ENCODE measurements at places on chromosomes 7 and 10.

DNA sequence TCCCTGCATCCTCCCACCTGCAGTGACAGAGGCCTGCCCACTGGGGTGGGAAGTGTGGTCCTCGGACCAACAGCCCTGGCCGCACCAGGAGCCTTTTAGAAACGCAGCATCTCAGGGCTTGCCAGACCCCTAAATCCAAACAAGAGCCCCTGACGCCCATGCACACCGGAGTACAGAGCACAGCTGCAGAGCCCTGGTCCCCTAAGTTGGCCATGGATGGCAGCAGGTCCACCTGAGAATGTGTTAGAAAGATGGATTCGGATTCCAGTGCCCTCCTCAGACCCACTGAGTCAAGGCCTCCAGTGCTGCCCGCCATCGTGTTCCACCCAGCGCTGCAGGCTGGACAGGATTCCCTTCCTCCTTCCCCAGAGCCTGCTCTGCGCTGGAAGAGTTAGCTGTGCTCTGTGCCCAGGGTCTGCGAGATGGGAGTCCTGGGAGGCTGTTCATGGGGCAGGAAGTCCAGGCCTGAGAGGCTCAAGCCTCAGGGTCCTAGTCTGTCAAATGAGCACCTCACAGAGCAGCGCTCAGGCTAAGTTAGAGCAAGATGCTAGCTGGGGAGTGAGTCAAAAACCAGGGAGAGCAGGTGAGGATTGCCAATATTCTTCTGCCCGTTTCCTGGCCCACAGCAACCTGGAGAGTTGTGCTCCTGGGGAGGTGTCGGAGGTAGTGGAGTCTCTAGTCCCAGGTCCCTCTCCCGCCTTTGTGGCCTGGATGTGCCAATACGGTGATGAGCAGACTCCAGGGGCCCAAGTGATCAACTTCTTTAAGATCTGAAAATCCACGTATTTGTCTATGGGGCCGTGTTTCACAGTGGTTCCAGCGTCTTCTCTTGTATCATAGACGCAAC lies 95.9 kb upstream of the GPR26 start:
- no peak for DNase-seq

- no peak for DNase-seq
Observed at GRCh38 chr10:12469345-12469744, 120.0 kb downstream of the CAMK1D start.

GRCh38 chr7:93601363-93601762 lies 26.8 kb upstream of the CALCR start:
- DNase-seq, result no peak

DNA sequence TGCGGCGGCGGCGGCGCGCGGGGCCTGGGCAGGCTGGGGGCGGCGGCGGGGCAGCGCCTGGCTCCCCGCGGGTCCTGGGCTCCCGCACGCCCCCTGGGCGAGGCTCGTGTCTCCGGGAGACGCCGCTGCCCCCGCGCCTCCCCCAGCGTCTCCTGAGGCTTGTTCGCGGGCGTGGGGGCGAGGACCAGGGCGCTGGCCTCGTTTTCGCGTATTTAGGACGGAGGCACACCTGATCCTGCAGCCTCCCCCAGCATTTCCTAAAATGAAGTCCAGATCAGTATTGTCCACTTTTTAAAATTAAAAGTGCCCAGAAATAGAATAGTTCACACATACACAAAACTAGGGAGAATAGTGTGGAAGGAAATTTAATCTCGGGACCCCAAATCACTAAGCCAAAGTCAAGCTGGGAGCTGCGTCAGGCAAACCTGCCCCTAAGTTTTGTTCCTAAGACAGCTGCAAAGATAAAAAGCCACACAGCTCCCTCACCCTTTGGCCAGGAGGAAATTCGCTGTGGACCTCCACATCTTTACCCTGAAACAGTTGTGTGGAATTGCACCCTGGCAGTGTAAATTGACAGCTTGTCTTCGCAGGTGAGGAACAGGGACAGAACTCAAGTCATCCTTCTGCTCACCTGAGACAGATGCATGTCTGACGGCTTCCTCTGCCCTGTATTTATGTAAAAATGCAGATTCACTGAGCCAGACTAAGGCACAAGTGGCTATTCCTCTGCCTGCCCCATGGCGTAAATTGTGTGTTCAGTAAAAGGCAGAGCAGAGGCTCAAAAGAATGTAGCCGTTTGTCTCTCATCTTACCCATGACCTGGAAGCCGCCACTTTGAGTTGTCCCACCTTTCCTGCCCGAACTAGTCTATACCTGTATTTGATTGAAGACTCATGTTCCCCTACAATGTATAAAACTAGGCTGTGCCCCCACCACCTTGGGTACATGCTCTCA lies 740 bp downstream of the GALNT11 start:
- DNase-seq, result no peak

GRCh38 chr10:98790817-98791216 lies 344.1 kb upstream of the HPS1 start:
- no peak for DNase-seq

DNA sequence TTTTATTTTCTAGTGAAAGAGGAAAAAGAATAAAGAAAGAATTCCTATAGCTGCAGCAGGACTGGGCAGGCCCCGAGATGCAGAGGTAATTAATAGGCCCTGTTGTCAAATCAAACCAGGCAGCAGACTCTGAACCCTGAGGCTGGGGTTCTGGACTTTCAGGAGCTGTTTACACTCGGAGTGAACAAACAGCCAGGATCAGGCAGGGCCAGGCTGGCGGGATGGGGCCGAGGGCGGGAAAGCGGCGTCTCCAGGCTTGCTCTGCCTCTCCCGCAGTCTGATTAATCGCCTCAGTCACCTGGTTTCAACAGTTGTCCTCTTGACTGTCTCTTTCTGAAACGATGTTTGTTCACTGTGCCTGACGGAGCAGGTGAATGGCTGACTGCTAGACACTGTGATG lies 675.4 kb upstream of the FOXK1 start:
- DNase-seq, result no peak

DNA sequence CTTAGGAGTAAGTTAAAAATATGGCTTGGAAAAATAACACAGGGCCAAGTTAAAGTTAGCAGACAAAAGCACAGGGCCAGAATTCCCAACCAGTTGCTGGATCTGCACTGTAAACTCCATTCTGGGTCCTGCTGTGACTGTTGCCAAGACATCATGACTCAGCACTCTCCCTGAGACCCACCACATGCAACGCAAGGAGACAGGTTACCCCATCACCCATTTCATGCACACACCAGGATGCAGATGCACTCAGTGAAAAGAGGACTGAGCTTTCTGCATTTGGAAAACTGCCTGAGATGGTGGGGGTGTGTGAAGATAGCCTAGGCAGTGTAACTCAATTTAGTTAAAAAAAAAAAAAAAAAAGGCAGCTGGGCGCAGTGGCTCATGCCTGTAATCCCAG lies 97.6 kb upstream of the ZNF438 start:
- no peak for DNase-seq

- no peak for DNase-seq
Observed at GRCh38 chr10:27820637-27821036, 75.0 kb upstream of the MKX start.

GRCh38 chr10:3527869-3528268 lies 257.1 kb downstream of the KLF6 start:
- DNase-seq, result no peak

DNA sequence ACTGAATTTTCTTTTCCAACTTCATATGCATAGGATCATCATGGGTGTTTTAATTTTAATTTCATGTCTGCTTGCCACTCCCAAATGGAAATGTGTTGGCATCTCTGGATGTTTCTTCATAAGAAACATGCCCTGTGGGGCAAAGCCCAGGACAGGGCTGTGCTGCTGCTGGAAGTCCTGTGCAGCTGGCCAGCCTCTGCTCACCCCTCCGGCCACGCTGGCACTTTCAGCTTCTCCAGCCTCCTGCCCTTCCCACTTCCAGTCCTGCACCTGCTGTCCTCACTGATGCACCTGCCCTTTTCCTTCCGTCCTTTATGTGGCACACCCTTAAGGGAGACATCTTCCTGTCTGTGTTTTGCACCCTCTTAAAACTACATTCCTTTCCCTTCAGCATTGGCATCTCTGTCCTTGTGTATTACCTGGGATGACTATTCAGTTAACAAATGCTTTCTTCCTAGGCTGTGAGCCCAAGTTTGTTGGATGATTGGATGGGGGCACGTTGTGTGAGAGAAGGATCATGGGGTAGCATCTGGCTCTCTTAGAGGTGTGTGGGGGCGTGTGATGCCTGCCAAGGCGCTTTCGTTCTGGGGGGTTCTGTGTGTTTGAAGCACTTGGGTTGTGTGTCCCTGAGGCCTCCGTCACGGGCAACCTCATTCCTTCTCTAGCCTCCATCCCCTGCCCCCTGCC lies 56.8 kb downstream of the TCF7L2 start:
- DNase-seq, result no peak

DNA sequence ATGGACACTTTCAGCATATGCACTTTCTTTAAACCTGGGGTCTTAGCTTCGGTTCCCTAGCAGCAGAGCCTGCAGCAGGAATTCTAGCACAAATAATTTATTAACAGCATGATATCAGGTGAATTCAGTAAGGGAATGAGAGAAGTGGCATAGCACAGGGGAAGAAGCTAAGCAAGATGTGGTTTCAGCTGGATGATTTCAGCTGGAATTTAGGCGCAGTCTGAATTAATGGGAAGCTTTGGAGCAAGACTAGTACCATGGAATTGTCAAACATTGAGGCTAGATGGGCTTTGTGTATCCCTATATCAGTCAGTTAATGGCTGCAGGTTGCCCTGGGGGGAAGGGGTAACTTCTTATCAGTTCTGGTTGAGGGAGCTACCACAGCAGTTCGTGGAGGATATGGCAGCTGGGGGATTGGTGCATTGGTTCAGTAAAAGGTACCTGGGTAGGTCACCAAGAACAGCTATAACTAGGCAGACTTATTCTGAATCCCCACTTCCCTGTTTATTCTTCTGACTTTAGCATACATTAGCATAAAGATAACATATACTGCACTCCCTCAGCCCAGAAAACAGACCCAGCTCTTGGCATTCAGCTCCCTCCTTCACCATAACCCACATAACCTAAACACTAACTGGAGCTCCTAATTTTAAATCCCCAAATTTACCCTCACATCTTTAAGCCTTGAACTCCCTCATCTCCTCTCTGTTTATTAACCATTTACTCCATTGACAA lies 46.8 kb upstream of the NAMPT start:
- DNase-seq, result no peak

- DNase-seq, result no peak
Observed at GRCh38 chr7:155590215-155591018, 44.1 kb upstream of the CNPY1 start.

GRCh38 chr7:41491308-41491707 lies 211.6 kb downstream of the INHBA start:
- DNase-seq, result no peak

DNA sequence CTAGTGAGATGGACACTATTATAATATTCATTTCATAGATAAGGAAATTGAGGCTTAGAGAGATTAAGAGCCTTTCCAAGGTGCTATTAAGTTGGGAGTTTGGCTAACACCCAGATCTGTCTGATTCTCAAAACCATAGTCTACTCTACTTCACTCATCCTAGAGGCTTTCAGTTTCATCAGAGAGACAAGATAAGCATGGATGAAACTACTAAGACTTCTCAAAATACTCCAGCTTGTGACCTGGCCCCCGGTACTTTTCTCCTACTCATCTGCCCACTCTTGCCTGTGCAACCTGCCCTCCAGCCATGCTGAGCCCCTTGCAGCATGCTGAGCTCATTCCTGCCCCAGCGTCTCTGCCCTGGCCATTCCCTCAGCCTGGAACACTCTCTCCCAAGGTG lies 12.2 kb upstream of the SLC35B4 start:
- DNase-seq, result no peak

- DNase-seq, result no peak
Observed at GRCh38 chr10:69333205-69333604, 54.9 kb downstream of the HK1 start.

GRCh38 chr7:156516791-156517378 lies 123.7 kb upstream of the RNF32 start:
- DNase-seq, result no peak

DNA sequence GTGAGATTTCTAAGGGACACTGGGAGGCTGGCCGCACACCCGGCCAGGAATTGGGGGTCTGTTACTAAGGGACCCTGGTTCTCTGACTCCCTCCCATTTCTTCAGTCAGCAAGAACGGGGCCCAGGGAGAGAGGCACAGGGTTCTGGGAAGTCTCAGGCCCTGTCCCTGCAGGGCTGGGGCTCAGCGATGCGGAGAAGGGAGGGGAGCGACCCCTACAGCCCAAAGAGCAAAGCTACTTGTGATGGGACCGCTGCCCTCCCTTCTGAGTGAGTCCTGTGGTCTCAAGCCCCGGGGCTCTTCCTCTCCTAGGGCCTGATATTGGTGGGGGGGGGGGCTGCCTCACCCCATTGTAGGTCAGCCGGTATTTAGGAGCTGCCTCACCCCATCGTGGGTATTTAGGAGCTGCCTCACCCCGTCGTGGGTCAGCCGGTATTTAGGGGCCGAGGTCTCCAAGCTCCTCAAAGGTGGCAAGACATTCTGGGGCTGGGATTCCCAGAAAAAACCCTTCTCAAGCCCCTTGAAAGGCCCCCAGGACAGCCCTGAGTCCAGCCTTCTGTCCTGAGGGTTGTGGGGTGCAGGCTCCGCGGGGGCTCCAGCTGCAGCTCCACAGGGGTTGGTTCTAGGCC lies 16.9 kb upstream of the NKX6-2 start:
- no peak for DNase-seq

DNA sequence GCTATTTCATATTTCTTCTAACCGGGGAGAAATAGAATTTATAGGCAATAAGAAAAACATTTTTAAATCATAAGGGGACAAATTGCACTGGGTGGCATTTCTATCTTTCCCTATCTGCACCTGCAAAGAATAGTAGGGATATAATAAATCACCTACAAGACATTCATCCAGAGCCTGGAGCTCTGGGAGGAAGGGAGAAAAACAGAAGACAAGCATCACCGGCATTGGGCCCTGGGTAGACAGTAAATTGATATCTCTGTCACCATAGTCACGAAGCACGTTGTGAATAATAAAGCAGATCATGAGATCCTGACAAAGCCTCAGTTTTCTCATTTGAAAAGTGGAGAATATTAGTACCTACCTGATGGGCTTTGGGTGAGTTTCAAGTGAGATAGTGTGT lies 685.6 kb downstream of the XPNPEP1 start:
- no peak for DNase-seq

GRCh38 chr10:132446661-132447445 lies 49.9 kb downstream of the PWWP2B start:
- peak; percentile 58 for DNase-seq

GRCh38 chr10:129448539-129448938 lies 18.5 kb upstream of the MGMT start:
- DNase-seq, result no peak

- DNase-seq, result no peak
Observed at GRCh38 chr10:96406091-96406490, 47.3 kb upstream of the OPALIN start.

DNA sequence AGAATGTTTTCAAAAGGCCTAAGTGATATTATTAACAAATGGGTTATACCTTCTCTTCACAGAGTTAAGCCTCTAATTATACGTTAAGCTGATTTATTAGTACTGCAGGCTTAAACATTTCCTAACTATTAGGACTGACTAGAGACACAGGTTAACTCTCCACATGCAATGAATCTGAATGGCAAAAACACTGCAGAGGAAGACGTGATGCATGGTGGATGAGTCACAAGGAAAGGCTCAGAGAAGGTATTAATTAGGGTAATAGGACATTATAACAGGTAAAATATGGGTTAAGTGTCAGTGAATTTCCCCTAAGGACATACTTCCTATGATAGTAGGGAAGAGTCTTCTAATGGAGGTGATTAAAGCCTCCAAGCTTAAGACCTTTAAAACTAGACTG lies 24.7 kb upstream of the SEM1 start:
- no peak for DNase-seq

Measured in activated CD4-positive, CD25-positive, alpha-beta regulatory T cell treated with anti-CD3 and anti-CD28 coated beads, Interleukin-2, amount 50 U/mL, for 72 hours (primary cell).